ENCODE measurements at places on chromosomes 1 and 21.

GRCh38 chr1:234730475-234730769, 120.4 kb upstream of the IRF2BP2 start:
- no peak for DNase-seq

- no peak for DNase-seq
Observed at GRCh38 chr1:108067884-108068540, 103.0 kb upstream of the VAV3 start.

DNA sequence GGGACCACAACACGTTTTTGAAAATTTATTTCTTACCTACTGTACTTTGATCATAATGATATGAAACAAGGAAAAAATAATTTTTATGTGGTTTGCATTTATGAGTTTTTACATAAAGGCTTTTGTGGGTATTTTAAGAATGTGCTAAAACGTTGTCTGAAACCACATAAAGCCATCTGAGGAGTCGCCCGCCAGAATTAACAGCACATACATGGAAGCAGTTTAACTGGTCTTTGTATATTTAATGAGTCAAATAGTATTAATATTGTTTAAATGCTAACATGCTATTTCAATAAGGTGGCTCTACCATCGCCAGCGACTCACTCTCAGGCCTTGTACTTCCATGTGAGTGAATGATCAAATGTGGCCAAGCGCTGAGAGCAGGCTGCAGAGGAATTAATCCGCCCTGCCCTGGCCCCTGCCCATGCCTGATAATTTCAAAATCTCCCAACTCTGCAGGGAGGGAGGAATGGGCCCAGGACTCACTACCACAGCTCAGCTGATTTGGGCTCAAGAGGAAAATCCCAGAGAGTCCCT, 49.6 kb downstream of the SLC66A1 start:
- no peak for DNase-seq

DNA sequence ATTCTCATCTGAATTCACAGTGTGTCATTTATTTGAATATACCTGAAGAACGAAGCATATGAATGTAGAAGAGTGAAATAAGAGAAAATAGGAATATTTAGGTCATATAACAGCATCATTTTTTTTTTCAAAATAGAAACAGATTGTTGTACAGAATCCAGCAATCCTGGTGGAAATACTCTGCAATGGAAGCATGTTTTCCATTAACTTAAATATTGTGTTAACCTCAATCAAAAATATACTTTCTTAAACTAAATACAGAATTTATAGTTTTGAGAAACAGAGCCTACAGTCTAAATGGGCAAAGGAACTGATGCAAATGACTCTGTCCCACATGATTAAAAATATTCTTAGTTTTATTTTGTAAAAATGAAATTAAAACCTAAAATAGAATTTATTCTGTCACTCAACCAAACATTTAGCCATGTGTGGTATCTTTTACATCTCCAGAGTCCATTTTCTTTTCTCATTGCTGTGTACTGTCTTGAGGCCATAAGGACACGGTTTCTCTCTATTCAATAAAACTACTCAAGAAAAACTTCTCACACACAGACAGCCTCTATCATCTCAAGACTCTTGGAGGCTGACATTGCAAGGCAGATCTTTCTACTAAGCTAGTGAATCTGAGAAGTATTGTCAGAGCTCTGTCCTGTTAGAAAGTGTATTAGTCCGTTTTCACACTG, 322.6 kb downstream of the LTN1 start:
- DNase-seq, result no peak

GRCh38 chr1:51922040-51922439, 43.5 kb upstream of the NRDC start:
- no peak for DNase-seq

All from HS-27A (cell line).